ENCODE measurements at places on chromosomes 5 and 9.

DNA sequence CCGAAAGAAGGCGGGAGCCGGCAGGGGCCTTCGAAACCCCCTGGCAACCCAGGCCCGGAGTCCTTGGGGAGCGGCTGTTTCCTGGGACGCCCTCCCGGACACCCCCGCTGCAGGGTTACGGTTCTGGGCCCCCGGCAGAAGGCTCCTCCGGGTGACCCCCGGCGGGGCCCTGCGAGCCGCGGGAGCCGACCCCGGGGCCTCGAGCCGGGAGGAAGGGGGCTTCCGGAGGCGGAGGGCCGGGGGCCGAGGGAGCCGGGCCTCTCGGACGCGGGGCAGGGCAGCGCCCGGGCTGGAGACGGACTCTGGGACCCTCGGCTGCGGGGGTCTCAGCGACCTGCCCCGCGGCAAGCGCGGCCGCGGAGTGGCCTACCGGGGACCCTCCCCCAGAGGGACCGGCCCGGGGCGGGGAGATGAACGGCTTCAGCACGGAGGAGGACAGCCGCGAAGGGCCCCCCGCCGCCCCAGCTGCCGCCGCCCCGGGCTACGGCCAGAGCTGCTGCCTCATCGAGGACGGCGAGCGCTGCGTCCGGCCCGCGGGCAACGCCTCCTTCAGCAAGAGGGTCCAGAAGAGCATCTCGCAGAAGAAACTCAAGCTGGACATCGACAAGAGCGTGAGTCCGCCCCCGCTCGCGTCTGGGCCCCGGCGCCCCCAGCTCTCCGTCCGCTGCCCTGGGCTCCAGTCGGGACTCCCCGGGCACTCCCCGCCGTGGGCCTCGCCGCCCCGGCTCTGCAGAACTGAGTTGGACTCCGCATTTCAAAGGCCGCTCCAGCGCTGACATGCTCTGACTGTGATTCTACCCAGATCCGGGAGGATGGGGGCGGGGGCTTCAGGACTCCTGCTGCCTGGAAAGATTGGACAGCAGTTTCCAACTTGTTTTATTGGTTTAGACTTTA is 645 bp downstream of the SAP30L start:
- peak; percentile 58 for DNase-seq

DNA sequence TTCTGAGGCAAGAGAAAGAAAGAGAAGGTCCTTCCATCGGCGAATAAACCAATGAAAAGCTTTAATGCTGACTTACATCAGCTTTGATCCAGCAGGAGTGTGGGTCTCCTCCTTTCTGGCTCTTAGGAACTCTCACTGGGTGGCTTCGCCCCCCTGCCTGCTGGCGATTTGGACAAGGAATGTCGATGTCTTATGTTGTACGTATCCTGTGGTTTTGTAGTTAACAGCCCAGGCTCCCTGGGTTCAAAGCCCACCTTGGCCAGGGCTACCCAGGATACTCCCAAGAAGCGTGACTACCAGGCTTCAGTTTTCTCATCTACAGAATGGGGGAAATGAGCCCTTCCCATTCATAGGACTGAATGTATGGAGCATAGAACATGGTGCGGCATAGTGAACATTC is 124.2 kb downstream of the ROR2 start:
- no peak for DNase-seq

DNA sequence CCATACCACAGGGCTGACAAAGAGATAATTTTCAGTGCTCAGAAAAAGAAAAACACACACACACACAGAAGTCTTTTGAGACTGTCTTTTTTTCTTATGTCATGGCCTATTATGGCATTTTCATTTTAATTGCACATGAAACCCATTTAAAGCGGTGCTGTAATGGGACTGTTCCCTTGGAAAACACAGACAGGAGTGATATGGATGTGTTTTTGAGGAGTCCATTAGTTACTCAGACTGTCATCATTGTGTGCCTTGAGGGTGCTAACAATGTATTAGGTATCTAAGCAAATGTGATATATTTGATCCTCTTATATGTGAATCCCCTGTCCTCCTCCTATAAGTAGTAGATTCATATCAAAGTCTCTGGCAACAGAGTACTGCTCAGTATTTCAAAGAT is 642.0 kb upstream of the WWC1 start:
- no peak for DNase-seq

- no peak for DNase-seq
Measured at GRCh38 chr5:61468483-61468865, 136.4 kb downstream of the ZSWIM6 start.

DNA sequence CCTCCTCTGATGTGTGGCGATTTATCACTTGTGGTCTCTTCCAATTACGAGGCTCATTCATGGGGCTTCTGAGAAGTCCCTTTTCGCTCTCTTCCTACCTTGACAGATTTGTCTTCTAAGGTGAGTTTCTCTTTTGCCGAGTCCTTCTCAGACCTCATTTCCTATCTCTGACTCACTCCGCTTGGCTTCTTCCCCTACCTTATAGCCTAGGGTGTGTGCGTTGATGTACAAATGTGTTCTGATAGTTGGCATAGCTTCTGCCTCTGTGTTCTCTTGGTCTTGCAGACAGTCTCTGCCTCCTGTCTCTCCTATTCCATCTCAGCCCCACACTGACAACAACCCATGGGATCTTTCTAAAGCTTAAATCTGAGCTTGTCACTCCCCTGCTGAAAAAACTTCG is 56.9 kb upstream of the SHB start:
- DNase-seq, result no peak

- peak; percentile 23 for DNase-seq
Measured at GRCh38 chr5:66779528-66779927, 183.3 kb downstream of the MAST4 start.

DNA sequence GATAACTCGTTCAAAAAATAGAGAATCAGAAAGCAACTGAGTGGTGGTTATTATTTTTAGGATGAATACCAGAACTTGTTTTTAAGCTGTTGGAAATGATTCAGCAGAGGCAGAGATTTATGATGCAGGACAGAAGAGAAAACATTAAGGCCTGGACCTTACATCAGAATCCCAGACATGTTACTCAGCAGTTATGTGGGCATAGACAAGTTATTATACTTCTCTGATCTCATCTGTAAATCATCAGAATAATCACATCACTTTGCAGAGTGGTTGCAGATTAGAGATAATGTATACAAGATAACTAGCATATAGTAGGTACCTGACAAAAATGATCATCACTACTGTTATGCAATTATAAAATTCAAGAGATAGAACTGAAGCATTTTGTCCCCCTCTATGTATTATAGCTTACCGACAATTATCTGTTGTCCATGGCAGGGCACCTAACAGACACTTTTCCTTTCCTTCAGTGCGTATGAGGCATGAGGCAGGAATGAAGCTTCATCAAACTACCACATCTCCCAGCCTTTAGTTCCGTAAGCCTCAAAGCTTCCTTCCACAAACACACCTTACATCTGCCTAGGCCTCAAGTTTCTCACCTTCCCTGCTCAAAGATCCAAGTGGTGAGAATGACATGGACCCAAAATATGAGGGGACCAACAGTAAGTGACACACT is 165.9 kb downstream of the DENND1A start:
- peak; percentile 85 for DNase-seq

DNA sequence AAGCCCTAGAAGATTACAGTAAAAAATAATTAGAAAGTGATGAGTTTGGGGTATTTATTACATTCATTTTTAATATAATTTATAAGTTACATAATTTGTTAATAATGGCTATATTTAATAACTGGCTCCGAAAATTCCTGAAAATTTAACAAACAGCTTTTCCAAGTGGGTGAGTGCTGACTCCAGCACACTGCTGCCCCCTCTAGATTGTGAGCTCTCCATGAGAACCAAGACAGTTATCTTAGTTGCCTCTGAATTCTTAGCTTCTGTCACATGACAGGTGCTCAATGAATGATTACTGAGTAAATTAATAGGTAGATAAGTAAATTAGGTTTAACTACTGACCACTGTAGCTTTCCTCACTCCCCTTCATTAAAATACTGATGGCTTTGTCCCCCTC is 7.8 kb downstream of the KLHL3 start:
- no peak for DNase-seq

DNA sequence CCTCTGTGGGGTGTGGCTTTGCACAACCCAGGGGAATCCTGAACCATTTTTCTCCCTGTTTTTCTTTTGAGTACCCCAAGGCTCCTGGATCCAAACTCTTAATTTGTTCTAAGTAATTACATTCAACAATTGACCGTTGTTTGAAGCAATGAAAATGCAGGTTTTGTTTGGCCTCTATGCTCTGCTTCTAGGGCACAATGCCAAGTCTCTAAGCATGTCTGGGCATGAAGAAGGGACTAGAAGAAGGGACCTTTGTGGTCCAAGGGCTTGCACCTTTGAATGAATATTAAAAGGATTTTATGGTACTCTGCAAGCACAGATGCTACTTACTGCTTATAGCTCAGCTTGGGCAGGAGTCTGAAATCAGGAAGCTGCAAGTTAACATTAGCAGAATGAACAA is 6.6 kb upstream of the ENC1 start:
- no peak for DNase-seq

GRCh38 chr5:61575103-61575502 is 243.0 kb downstream of the ZSWIM6 start:
- peak; percentile 78 for DNase-seq

DNA sequence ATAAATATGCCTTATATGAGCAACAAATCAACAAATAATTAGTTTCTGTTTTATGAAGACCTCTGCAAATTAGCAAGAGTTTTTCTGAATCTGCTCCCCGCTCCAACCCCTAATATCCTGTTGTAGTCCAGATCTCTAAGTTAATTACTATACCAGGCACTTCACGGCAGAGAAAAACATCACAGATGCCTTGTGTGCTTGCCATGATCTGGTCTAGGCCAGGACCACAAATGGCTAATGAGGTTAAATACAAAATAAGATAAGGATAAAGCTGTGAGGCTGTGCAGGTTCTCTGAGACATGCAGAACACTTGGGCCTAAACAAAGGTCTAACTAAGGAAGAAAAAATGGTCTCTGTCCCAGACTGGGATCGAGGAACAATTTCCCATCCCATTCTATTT is 150.8 kb downstream of the SLIT3 start:
- no peak for DNase-seq

DNA sequence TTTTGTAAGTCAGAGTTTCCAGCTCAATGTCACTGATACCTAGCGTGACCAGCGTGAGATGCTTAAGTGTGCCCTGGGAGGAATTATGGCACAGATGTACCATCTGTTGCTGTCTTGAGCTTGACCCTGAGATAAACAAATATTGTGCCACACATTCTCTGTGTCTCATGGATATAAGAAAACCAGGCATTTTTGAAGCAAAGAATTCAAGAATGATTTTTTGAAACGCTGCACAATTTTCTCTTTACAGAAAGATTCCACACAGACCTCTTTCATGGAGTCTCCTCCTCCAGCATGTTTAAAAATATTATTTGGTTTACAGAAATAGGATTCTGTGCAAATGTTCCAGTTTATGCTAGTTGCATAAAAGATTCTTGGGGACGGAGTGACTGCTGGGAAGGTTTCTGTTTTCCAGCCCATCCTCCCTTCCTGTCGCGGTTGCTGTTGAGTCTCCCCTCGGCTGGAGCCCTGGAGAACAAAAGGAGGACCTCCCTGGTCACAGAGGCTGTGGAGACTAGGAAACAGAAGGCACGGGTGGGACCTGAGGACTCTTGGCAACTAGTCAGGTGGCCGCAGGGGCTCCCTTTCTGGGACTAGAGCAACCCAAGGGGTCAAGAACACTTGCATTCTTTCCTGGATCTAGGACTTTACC is 120.8 kb downstream of the RASGRF2 start:
- DNase-seq, result no peak

DNA sequence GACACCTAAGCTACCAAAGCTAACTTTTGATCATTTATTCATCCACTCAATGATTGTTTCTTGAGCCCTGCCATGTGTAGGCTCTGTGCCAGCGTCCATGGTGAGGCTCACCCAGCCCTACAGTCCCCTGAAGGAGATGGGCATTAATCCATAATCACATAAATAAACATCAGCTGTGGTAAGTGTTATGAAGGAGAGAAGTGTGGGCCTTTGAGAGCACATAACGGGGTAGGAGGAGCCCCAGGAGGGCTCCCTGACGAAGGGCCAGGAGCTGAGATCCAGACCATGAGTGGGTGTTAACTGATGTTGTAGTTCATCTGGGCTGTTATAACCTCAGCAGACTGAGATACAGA is 53.9 kb upstream of the AFAP1L1 start:
- no peak for DNase-seq

DNA sequence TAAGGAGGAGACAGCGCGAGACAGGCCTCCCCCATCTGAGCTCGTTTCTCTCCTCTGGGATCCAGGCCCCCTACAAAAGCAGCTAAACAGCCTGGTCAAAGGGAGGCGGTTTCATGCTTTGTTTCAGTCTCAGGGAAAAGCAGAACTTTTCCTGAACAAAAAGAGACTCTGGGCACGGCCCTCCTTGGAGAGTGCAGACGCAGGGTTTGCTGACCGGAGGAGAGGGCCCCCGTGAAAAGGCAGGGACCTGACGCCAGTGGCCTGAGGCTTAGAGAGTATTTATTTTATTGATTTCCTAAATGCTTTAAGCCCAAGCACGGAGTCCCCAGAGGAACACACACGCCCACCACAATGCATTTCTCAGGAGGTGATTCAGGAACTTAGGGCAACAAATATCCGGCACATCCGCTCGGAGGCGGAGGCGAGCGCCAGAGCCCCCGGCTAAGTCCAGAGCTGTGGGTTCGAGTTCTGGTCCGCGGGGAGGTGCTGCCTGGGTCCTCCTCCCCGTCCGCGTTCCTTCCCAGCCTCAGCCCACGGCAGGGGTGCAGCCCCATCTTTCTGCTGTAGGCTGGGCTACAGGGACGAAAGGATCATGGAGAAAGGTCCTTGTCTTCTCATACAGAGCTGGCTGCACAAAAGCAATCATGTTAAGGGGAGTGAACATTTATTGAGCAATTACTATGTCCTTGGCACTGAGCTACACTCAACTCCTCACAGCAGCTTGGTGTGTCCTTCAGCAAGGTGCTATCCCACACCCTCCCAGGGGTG is 40.0 kb downstream of the PTGES start:
- peak; percentile 94 for DNase-seq

DNA sequence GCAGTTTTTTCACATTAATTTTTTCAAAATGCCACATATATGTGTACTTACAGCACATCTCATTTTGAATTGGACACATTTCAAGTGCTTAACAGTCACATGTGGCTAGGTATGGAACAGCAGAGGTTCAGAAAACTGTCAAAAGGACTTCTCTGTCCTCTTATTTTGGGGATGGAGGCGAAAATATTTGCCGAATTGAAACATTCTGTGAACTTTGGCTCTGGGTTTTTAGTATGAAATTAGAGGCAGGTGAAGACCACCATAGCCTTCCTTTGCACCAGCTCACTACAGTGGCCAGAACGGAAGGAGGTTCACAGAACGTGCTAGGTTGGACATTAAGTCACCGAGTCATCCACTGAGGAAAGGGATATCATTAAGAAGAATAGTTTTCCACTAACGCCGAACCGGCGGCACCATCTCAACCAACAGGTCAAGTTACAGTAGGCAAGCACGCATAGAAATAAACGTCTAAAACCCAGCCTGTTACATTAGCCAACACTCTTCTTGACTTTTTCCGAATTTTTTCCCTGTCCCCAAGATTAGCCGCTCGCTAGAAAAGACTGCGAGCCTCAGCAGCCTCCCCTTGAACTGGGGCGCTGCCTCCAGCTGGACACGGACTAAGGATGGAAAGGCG is 1.8 kb upstream of the TLE4 start:
- DNase-seq, result no peak

Data from fibroblast of mammary gland (primary cell).